ENCODE measurements at places on chromosomes 2 and 18. TPM values are rescaled to one million over a fixed set of nuclear protein-coding genes. Genes with fewer than 3 reads are reported as not detected.

DNA sequence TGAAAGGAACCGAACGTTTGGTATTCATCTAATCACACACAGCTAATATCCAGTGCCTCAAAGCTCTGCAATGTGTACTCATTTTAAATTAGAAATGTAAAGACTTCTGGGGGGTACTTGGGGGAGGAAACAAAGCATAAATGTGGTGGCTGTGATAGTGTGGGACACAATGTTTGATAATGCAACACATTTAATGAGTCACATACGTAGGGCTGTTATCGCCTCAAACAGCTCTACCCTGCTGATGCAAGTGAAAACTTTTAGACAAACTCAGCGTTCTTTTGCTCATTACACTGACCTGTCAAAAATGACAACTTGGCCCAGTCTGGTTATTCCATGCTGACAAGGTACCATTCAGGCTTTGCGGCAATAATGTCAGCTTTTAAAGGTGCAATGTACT is 1227.1 kb upstream of the CELF4 start:
- DNase-seq = no peak

- no peak for DNase-seq
Observed at GRCh38 chr2:101829429-101829828, 131.9 kb downstream of the MAP4K4 start.

DNA sequence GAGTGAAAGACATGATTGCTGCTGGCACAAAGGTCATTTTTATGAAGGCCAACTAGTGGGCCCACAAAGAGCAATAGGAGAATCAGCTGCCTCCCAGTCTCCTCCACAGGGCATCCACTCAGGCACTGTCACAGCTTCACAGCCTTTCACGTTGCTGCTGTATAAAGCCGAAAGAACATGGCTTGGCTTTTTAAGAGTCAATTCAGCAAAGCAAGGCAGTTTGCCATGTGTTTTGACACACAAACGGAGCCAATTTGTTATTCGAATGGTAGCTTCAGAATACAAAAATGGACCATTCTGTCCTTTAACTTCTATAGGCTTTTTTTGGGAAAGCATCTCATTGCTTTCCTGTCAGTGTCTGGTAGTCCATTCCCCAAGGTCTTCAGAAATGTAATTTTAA is 283.4 kb upstream of the PARD3B start:
- DNase-seq = no peak

- DNase-seq = no peak
Observed at GRCh38 chr2:177239932-177240630, 24.4 kb downstream of the NFE2L2 start.

DNA sequence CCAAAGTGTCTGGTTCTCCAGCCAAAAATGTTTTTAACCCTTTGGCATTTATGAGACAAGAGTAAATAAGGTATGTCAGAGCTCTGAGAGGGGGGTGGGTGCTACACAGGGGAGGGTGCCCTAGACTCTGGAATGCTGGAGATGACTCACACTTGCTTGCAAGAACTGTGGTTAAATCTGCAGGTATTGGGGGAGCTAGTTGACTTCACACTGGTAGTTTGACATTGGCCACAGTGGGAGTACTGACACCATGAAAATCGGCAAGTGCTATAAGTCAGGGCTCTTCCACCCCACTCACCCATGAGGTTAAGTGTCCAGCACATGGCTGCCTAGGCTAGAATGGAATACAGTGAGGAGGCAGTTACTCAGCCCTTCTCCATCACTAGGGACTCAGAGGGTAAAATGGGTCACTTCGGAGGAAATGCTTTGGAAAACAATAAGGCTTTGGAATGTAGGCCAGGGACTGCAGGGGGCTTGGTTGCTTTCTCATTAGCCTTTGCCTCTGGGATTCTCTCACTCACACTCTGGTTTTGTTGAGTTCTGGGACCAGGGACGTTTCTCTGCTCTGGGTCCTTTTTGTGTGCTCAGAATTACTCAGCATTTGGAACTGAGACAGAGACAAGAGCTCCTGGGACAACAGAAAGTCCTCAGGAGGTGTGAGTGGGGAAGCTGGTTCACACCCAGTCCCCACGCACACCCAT is 91.6 kb downstream of the ACKR3 start:
- DNase-seq = no peak

DNA sequence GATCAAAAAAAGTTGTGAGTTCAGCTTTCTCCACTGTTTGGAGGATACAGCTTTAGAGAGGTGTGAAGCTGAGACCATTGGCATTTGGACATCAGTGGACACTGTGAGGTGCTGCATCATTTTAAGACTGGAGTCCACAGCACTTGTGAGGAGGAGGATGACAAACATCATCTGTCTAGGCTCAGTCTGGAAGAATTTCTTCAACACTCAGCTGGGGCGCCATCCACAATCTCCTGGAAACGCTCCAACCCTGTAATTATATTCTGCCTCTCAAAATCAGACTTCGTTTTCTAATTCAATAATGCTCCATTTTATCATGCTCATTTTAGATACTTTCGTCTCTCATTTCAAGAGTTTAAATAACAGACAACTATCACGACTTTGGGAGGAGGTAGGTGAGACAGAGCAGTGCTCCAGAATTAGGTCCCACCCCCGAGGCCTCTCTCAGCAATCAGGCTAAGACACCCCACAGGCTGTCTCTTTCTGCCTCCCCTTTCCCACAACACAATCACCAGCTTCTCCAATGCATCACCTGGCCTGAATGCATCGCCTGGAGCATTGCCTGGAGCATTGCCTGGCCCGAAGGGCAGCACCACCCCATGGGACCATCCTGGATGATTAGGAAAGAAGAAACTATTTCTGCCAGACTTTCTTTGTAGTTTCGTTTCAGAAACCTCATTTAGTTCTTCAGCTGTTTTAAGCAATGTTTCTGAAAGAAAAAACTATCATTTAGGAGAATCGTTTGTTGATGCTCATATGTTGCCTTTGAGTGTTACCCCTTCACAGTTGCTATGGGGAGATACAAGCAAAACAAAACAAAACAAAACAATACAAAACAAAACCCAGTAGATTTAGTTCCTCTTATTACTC is 37.0 kb upstream of the DPP10 start:
- DNase-seq = no peak

DNA sequence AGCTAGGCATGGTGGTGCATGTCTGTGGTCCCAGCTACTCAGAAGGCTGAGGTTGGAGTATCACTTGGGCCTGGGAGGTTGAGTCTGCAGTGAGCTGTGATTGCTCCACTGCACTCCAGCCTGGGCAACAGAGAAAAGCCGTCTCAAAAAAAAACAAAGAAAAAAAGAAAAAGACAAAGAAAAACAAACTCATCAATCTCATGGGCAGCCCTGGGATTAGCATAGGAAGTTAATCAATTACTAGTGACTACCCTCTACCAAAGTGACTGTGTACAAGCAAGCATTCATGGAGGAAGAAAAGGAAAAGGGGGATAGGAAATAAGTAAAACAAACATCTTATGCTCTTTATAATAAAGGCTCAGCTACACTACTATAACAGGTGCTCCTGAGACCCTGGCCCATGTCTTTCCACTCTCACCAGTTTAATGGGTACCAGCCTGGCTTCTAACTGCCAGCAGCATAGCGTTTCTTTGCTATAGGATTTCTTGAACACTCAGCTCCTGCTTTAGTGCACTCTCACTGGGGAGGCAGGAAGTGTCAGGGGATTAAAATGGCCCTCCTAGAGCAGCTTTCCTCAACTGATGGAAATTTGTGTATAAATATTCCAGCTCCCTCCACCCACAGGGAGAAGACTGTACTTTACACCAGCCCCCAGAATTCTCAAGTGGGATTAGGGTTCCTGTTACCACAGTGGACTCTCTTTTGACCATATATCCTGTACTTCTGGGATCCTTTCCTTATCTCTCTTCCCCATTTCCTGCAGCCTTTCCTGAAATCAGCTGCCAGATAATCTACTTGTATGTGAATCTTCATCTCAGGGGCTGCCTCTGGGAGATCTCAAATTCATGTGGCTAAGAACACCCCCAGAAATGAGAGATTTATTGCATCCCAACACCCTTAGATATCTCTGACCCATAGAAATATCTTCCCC is 91.3 kb upstream of the GLS start:
- DNase-seq = no peak

GRCh38 chr2:50649626-50650402 is 382.1 kb downstream of the NRXN1 start:
- no peak for DNase-seq

DNA sequence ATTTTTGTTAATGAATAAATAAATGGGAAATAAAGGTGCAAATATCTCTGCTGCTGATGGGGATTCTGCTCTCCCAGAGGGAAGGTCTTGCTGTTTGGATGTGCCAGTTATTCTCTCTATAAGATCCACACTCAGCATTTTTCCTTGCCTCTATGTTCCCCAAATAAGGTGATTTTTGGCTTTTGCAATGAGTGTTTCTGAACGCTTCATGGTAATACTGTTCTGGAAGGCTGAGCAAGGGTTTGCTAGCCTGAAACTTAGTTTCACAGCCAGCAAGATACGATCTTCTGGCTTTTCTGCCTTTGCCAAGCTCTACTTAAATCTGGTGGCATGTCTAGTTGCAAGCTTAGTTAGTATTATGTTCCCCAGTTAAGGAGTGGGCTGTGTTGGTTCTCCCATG is 114.6 kb downstream of the LPIN1 start:
- no peak for DNase-seq

GRCh38 chr2:157476953-157477709 is 33.2 kb upstream of the CYTIP start:
- DNase-seq = no peak

DNA sequence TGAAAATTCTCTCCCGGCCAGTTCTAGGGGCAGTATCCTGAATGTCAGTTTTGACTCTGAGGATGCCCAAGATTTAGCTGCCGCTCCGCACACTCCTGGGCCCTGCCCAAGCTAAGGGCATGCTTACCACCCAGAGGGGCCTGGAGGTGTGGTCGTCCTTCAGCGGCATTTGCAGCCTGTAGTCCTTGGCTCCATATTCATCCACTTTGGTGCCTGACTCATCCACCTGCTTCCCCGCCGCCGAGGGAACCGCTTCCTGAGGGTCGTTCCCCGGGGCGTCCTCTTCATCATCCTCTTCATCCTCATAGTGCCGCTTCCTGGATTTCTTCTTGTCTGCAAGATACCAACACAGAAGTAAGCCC is 577 bp downstream of the ERCC3 start:
- DNase-seq = no peak

GRCh38 chr2:97677480-97677879 is 8.0 kb downstream of the C2orf92 start:
- no peak for DNase-seq

The MATN3 gene
- 8.1 TPM for total RNA-seq

The FIGN gene
- total RNA-seq = 5.8 TPM

The IL1RL1 gene
- total RNA-seq = 69.6 TPM

The SGO2 gene
- 2.8 TPM for total RNA-seq

The SLC35G4 gene
- not detected for total RNA-seq

The DYNAP gene
- total RNA-seq = not detected

The NEU2 gene
- total RNA-seq = not detected

The CERS6 gene
- total RNA-seq = 21.8 TPM

All from lower lobe of right lung (tissue), 2 donors.